Tongue (tissue), 3 donors: ENCODE measurements at places on chromosomes 6 and 20.

DNA sequence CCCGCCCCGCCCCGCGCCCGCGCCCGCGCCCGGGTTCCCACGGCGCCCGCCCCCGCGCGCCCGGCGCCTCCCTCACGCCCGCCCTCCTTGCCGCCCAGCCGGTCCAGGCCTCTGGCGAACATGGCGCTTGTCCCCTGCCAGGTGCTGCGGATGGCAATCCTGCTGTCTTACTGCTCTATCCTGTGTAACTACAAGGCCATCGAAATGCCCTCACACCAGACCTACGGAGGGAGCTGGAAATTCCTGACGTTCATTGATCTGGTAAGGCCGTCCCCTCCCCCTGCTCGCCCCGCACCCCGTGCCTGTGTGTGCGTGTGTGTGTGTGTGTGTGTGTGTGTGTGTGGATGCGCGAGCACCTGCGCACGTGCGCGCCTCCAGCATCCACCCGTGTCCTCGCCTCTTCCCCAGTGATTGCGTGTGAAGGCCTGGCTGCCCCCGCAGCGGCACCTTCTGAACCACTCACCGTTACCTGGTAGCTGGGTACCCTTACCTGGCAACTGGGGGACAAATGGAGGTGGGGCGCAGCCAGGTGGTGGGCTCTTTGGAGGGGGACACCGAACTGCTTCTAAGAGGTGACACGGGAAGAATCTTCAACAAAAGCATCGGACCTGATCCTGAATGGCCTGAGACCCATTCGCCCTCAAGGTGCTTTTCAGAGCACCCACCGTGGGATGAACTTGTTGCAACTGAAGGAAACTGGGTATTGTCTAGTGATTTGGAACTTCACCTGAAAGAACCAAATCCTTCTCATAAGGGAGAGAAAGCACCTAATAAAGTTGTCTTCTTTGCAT, at the start of gene AIG1:
Gene AIG1 (plus strand): TSS at position 84 of the 791 bp plus-strand sequence. CDS start 37 bp downstream, at position 121.
- DNase-seq: no peak

GRCh38 chr20:34528921-34529297, 12.7 kb downstream of the DYNLRB1 start:
- DNase-seq: no peak

- no peak for DNase-seq
Measured at GRCh38 chr6:142838821-142839685, 105.9 kb downstream of the HIVEP2 start.

- no peak for DNase-seq
Measured at GRCh38 chr6:148981515-148981914, 234.7 kb downstream of the UST start.

DNA sequence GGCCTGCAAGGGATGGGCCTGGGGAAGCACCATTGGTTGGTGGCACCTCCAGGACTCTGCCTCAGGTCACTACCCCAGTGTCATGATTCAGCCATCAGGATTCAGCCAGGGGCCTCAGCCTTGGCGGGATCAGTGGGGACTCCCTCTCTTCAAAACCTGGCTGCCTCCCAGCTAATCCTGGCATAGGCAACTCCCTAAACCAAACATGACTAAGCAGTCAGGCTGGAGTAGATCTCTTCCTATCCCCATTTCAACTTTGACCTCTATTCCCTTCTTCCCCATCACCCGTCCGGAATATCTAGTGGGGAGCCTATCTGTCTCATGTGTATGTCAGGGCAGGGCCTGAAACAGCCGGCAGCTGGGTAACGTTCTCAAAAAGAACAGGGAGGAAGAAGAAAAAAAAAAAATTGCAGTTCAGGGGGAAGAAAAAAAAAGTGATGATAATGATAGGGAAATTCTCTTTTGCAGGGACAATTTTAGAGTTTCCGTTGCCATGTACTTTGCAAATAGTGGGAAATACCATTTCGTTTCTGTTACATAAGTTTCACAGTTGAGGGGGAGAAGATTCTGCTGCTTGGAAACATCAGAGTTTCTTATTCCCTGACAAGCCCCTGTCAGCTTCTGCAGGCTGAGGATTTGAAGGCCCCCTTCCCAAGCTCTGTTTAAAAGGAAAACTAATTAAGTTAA, 4.1 kb upstream of the PREX1 start:
- DNase-seq: peak; percentile 43

DNA sequence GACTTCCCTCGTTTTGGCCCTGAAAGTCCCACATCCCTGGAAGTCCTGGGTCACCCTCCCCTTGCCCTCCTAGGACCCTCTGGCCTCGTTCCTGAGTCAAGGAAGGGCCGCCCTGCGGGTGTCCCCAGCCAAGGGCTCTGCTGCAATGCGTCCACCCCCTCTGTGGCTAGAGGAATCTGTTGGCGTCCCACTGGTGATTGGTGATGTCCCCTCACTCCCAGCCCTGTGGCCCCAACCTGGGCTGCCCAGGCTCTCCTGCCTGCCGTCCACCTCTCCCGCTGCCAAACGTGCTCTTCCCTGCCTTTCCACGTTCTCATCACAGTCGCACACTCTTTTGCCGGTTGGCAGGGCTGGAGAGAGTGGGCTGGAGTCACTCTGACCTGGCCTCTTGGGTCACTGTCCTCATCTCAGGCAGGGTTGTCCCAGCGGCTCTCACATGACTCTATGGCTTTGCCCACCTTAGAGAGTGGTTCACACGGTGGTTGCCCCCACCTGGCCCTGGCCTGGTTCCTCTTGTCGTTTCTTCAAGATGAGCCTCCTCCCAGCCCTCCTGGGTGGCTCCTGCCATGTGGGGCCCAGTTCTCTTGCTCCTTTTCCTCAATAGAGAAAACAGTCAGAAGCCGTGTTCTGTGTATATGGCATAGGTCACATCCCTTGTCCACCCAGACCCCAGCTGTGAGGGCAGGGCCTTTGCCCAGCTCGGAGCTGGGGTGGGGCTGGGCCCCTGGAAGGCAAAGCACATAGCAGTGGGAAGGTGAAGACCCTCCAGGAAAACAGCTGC, 100.9 kb downstream of the TMEM242 start:
- DNase-seq: no peak

GRCh38 chr6:12418946-12419345, 128.8 kb downstream of the EDN1 start:
- DNase-seq: no peak

GRCh38 chr6:31639449-31639861, 13.0 kb downstream of the BAG6 start:
- DNase-seq: no peak

- no peak for DNase-seq
Measured at GRCh38 chr6:97714772-97715171, 431.8 kb upstream of the MMS22L start.

- no peak for DNase-seq
Measured at GRCh38 chr6:168583126-168583525, 142.1 kb downstream of the SMOC2 start.

DNA sequence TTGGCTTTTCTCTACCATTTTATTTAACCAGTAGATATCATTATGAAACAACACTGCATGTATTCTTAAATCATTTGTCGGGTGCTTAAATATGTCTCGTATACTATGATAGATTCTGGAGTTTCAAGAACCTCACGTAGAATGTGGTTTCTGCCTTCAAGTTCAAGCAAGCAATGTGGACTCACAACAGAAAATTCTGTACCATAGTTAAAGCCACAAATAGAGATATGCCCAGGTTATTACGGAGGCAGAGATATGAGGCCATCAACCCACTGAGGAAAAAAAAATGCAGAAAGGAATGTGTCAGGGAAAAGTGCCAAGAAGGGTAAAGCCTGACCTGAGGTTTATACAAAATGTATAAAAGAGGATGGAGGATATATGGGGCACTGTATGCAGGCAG, 109.9 kb downstream of the GFRAL start:
- DNase-seq: no peak

DNA sequence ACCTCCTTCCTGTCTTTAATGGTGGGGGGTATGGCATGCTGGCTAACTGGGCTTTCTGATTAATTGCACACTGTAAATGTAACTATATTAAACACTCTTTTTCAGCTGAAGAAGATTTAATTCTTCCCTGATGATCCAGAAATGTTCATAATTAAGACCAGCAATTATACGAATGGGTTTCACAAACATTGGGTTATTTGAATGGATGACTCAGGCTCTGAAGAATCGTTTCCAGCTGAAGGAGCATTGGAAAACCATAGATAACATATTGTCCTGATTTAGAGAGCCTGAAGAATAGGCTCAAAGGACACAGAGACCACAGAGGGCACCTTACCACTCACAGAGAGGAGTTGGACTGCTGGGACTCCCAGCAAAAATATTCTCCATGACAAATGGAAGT, 130.7 kb upstream of the SSTR4 start:
- no peak for DNase-seq

GRCh38 chr6:168238159-168238909, 81.2 kb downstream of the DACT2 start:
- peak; percentile 75 for DNase-seq

DNA sequence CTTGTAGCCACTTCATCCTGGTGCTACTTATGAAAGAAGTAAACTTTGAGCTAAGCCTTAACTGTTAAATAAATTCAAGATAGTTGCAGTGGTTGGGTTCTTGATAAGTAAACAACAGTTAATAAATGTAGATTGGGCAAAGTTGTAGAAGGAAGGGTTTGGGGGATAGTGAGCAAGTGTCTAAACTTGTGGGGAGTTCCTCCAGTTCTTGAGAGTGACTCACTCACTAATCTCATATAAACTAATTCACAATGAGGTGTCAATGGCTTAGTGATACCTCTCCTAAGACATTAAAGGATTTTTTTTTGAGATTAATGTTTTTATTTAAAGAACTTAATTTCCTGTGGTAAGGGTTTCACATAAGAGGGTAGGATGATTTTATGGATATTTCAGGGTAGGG, 507.4 kb downstream of the BMP2 start:
- DNase-seq: no peak

DNA sequence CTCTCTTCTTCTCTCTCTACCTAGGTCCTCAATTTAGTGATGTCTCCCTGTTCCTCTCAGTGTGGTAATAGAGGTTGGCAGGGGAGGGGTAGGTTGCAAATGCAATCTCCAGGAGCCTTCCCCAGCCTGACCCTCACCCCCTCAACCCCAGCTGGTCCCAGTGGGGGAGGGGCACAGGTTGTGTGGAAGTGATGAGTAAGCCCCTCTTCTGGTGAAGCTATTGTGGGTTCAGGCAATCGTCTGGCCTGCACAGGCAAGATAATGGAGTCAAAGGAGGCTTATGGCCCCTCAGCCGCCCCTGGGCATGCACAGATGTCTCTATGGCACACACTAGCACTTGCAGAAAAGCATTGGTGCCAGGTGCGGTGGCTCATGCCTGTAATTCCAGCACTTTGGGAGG, 10.8 kb upstream of the ADA start:
- no peak for DNase-seq

- DNase-seq: no peak
Measured at GRCh38 chr6:41721414-41721813, 14.0 kb downstream of the TFEB start.

DNA sequence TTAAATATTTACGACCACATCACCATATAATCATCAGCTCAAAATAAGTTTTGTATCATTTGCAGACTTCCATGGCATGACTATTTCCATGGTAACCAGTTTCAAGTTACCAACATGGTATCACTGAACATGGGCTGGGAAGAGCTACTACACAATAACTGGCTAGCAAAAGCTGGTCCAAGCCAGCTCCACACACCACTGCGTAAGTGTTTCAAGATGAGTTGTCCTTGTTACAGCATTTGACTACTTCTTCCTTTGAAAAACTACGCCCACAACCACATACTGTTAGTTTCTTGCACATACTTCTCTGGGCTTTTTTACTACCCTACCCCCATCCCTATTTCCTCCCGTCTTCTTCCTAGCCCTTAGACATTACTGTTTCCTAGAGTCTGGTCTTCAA, 8.5 kb downstream of the CD164 start:
- DNase-seq: no peak

DNA sequence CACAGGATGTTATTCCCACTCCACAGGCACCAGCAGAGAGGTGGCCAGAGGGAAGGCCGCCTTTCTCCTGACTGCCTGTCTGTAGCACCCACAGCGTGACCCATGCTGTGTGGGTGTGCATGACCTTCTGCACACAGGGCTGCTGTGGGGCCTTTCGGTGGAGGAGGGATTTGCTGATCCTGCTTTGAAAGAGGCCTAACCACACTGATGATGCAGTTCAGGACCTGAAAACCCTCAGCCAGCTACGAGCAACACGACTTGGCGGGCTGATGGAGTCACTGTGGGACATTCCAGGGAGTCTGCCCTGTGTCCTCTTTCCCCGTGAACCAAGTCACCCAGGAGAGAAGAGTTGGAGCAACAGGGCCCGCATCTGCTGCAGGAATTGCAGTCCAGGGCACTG, 49.1 kb downstream of the SYTL3 start:
- no peak for DNase-seq

DNA sequence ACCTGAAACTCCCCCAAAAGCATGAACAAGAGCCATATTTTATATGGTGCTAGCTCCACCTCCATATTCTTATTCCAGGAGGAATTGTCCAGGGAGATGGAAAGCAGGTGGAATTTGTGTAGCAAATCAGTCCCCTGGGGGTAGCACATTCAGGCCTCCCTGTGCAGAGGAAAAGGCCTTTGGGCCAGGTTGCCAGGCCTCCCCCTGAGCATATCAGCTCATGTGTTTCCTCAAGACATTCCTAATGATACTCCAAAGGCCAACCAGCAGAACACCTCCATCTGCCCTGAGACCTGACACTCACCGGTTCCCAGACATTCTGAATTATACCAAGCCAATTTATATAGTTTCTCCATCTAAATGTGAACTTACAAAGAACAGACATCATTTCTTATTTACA, 2.6 kb upstream of the BANF2 start:
- no peak for DNase-seq

GRCh38 chr20:50475681-50476292, 34.4 kb upstream of the PTPN1 start:
- DNase-seq: no peak

- no peak for DNase-seq
Measured at GRCh38 chr6:27879837-27880236, 32.4 kb downstream of the OR2B2 start.

DNA sequence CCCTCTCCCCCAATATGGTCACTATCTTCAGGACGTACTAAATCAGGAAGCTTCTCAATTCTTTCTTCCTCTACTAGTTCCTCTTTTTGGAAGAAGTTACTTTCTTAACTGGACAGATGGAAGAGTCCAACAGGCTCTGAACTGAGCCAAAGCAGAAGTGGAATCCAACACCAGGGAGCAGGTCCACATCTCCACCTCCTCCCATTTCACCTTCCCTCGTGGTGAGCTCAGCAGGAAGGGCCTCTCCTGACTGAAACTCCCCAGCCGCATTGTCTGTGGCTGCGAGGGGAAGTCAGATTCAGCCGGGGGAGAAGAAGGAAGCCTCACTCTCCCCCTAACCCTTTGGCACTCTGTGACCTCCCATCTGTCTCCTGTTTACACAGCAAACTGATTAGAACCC, 63.8 kb upstream of the UST start:
- DNase-seq: peak; percentile 1

GRCh38 chr20:22106308-22106938, 401.0 kb downstream of the PAX1 start:
- peak; percentile 66 for DNase-seq
